ENCODE measurements at places on chromosomes 11 and 22.
A peak's percentile ranks its signal among the peaks of the same experiment; 100 is the strongest.

DNA sequence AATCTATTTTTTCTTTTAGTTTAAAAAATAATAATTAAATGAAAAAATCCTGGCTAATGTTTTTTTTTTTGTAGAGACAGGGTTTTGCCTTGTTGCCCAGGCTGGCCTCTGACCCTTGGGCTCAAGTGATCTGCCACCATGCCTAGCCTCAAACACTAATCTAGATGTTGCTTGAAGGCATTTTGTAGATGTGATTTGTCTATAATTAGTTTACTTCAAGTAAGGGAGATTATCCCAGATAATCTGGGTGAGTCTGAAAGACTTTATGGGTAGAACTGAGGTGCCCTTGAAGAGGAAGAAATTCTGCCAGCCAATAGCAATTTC lies 38.6 kb upstream of the RBFOX2 start:
- DNase-seq = no peak

- no peak for DNase-seq
Observed at GRCh38 chr11:15841931-15842740, 514.2 kb downstream of the SOX6 start.

- DNase-seq = no peak
Observed at GRCh38 chr22:34068001-34068400, 147.7 kb upstream of the LARGE1 start.

- no peak for DNase-seq
Observed at GRCh38 chr11:125275905-125276618, 111.5 kb downstream of the PKNOX2 start.

DNA sequence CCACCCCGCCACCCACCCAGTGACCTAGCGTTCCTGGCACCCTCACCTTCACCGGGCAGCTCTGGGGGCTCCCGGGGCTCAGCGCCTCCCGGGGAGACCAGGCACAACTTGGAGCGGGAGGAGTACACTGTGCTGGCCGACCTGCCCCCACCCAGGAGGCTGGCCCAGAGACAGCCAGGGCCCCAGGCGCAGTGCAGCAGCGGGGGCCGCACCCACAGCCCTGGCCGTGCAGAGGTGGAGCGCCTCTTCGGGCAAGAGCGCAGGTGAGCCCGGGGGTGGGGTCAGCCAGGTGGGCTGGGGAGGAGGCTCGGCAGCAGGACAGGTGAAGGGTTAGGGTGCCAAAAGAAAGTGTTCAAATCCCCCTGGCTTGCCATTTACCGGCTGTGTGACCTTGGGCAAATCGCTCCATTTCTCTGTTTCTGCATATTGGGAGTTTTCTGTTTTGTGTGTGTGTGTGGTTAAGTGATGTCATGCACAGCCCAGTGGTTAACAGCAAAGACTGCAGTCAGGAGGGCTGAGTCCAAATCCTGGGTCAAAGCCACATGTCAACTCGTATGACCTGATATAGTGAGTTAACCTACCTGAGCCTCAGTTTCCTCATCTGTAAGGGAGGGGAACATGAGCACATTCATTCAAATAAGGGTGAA lies 29.5 kb downstream of the TRIOBP start:
- no peak for DNase-seq

- peak; percentile 74 for DNase-seq
Observed at GRCh38 chr11:2930704-2931419, 1.6 kb upstream of the PHLDA2 start.

GRCh38 chr11:86138958-86139357 lies 70.1 kb upstream of the PICALM start:
- DNase-seq = peak; percentile 80

DNA sequence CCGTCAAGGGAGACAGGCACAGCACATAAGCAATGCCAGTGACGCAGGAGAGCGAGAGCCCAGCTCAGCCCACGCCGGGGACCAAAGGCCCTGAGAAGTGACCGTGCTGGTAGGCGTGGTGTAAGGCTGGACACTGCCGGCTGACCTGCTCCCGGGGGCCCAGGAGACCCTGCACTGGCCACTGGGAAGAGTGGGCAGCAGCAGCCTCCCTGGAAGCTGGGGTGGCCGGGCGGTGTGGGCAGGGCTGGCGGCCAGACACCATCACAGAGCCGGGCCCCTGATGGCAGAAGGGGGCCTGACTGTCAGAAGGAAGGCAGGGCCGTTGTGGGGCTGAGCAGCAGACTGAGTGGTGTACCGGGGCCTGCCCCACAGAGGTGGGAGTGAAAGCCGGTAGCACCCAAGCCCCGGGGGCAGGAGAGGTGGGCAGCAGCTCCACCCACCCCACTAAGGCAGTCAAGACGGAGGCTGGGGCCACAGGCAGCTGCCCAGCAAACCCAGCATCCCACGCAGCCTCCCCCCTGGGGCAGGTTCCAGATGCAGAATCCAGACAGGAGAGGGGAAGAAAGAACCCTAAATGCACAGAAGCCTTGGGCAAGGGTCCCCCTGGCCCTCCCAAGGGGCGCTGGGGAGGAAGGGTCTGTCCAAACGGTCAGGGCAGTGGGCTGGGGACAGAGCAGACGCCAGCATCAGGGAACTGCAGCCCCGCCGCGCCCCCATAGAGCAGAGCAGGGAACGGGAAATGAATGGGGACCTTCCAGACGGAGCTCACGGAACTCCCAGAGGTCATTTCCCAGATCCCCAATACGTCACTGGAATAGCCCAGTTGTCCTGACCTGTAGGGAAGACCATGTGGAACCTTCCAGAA lies 205.2 kb downstream of the BRD1 start:
- DNase-seq = no peak

- DNase-seq = no peak
Observed at GRCh38 chr11:97354026-97354425, 964.2 kb downstream of the JRKL start.

- no peak for DNase-seq
Observed at GRCh38 chr11:45078236-45079074, 68.0 kb upstream of the PRDM11 start.

GRCh38 chr11:43919852-43920597 lies 22.4 kb upstream of the C11orf96 start:
- no peak for DNase-seq

GRCh38 chr11:94705419-94705818 lies 62.7 kb upstream of the AMOTL1 start:
- DNase-seq = no peak

- no peak for DNase-seq
Observed at GRCh38 chr11:124844664-124845079, 20.6 kb upstream of the ROBO3 start.

GRCh38 chr22:33853200-33854097 lies 66.8 kb downstream of the LARGE1 start:
- DNase-seq = peak; percentile 40

DNA sequence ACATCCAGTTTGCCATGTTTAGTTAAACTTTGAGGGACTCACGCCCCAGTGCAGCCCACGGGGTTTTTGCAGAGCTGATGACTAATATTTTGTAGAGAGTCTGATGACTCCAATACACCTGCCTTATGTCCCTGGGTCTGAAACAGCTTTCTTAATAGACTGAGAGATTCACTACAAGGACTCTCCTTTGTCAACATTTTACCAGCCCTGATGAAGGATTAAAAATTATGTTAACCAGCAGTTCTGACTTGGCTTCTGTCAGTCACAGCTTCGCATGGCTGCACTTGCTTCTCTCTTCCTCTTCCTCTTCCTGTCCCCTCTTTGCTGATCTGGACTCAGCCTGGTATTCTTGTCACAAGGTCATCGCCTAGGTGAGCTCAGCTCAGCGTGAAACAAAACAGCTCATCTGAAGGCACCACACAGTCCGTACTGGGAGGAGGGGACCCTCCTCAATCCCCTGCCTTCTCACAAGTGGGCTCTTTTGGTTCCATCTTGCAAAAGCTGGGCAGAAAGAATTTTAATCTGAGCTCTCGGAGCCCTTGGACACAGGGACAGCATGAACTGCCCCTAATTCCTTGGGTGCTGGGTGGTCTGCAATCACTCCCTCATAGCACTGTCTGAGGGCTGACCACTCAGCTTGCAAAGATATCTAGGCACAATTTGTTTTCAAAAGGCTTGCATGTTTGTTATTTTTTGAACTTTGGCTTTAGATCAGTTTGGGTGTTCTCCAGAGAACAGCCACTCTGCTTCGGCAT lies 38.1 kb upstream of the POU2AF1 start:
- DNase-seq = no peak

GRCh38 chr11:9691865-9692264 lies 28.0 kb downstream of the SWAP70 start:
- no peak for DNase-seq

DNA sequence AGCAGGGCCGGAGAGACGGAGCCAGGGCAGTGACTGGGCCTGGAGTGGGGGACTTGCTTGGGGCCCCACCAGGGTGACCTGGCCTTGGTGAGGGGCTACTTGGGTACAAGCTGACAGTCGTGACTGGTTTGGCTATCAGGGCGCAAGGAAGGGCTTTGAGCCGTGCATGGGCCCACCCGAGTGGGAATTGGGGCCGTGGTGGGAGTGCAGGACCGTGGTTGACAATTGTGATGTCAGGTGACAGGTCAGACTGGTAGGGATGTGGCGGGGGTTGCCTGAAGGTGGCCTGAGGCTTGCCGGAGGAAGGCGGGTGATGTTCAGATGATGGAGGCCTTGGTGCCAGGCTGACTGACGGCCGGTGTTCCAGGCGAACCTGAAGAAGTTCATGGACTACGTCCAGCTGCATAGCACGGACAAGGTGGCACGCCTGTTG lies 5.6 kb downstream of the SHANK3 start:
- no peak for DNase-seq

DNA sequence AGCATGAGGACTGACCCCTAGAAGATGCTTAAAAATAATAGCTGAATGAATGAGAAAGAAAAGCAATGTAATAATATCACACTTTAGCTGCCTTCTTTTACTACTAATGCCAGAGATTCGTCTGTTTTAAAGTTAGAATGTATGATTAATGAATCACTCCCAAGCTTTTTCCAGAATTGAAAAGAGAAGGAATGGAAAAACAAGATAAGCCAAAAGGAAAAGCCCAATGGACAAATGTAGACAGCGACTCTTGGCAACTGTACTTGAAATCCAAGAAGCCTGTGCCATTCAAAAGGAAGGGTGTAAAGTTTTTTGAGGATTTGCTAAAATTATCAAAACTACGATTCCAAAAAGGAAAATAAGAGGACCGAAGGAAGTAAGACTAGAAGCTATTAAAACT lies 40.8 kb upstream of the PAMR1 start:
- DNase-seq = no peak

GRCh38 chr11:118156531-118157185 lies 4.0 kb upstream of the SCN4B start:
- DNase-seq = peak; percentile 62

DNA sequence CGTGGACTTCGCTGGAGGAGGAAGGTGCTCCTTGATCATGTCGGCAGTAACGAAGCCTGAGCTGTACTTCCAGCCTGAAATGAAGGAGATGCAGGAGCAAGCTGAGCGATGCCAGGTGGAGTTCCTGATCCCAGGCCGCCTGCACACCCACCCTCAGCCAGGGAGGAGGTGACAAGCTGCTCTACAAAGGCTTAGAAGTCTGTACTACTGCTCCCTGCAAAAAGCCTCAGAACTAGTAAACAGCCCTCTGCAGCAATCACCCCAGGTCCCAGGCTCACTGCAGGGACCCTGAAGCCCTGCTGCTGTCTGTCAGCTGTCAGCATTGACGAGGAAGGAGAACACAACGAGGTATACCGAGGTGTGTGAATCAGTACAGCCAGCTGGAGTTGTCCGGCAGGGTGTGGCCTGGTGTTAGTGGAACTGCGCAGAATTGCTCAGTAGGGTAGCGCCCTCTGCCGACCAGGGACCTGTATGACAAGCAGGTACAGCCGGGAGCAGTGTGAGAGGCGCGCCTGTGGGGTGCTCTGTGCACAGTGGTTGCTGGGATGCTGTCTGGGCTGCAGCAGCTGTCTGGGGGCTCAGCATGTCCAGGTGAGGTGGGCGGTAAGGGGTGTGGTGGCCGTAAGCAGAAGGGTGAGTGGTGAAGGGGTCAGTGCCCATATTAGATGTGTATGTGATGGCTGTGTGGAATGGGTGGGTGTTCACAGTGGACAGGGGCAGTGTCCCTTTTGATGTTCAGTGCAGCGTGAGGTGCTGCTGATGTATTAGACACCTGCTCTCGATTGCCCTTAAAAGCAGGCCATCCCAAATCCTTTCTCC lies 7.6 kb downstream of the CYB5R2 start:
- DNase-seq = peak; percentile 85

- DNase-seq = no peak
Observed at GRCh38 chr11:12507391-12507790, 130.0 kb downstream of the PARVA start.

DNA sequence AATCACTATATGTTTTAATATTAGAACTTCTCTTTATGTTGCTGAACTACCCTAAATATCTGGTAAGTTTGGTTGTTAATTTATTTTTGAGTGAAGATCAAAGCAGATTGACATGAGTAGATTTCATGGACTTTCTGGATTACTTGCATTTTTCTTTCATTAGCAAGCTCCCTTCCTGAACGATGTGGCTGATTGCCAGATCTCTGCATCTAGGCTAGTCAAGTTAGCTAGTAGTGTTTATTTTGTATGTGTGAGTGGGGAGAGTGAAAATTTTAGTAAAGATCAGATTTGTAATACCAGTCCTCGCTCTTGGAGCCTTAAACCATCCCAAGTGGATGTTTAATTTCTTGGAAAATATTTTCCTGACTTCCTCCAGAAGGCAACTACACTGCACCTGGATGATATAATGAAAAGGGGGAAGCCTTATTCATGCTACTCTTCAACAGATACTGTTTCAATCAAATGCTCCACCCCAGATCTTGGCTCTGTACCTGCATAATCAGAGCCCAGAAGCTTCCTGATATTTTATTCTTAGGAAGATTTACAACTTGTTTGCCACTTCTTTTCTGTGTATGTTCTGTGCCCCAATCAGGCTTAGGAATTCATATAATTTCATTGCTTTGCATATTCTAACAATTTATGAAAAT lies 143.2 kb upstream of the GRIA4 start:
- no peak for DNase-seq

DNA sequence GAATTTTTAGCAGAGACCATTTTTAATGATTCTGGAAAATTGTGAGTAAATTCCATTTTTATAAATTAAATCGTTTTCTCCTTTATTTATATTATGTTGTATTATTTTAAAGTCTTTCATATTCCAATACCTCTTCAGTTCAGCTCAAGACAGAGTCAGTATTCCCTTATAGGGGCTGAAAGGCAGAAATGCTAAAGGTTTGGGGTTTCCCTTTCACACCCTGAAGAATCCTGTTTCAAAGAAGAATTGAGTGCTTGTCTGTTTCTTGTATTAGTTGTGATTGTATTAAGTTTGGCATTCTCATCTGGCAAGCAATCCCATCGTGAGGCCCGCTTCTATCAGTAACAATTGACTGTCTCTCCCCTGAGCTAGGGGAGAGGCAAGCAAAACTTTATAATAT lies 57.4 kb downstream of the PACSIN2 start:
- DNase-seq = no peak

DNA sequence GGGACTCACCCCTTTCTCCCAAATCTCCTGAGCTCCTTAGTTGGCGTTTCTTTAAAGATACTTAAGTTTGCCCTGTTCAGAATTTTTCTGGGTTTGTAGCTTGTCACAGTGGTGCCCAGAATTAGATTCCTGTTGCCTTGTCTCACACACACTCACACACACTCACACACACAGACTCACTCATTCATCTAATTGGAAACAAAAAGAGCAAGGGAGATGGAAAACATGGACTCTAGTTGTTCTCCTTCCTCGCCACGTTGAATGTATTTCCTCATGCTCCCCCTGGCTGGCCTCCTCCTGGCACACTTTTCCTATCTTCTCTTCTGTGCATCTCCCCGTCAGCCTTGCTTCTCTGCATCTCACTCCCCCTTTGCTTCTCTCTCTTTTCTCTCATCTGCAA lies 752.3 kb downstream of the NTM start:
- no peak for DNase-seq

- DNase-seq = no peak
Observed at GRCh38 chr22:35596821-35597220, 20.3 kb downstream of the MB start.
